ENCODE measurements at places on chromosomes 2 and 18.

DNA sequence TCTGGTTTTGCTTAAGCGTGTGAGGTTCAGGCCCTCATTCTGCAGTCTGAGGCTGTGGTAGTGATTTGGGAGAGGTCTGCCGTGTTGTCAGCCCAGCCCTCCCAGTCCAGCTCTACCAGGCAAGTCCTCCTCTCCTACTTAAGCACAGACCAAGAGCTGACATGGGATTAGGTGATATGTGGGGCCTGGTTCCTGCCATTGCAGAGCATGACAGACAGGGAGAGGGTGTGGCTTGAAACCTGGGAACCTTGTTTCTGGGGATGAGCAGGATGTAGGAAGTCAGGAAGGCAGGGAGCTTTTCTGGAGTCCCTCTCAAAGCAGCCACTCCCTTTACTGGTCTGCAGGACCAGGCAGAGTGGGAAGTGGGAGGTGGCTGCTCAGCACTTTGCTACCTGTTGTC is 38.6 kb downstream of the PTPRM start:
- no peak for DNase-seq

DNA sequence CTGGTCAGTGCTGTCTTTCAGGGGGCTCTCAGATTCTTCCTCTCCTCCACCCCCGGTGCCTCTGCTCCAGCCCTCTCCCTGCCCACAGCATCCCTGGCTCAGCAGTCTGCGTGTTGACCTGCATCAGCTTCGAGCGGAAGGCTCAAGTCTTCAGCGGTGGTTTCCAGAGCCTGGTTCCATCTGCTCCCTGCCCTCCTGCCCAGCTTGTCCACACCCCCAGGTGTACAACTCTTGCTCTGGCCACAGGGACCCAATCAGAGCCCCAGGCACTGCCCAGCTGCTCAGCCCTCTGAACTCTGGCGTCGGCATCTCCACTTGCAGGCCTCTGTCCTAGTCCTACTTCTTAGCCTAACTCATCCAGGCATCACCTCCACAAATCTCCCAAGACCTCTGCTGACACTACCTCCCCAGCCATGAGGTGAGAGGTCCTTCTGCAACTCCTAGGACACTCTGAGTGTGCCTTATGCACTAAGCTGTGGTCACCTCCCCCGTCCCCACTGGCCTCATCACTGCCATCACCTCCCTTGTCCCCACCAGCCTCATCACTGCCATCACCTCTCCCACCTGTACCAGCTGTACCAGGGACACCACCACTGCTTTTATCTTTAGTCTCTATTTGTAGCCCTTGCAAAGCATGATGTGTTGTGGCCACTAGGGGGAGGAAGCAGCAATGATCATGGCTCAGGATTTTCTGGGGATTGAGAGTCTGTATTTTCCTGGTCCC is 60.9 kb downstream of the EDAR start:
- DNase-seq, result peak; percentile 49

- DNase-seq, result no peak
Measured at GRCh38 chr2:169351725-169352124, 10.6 kb downstream of the LRP2 start.

- no peak for DNase-seq
Measured at GRCh38 chr2:46252891-46253659, 44.1 kb upstream of the EPAS1 start.

GRCh38 chr2:67564076-67564475 is 166.9 kb downstream of the ETAA1 start:
- DNase-seq, result no peak

DNA sequence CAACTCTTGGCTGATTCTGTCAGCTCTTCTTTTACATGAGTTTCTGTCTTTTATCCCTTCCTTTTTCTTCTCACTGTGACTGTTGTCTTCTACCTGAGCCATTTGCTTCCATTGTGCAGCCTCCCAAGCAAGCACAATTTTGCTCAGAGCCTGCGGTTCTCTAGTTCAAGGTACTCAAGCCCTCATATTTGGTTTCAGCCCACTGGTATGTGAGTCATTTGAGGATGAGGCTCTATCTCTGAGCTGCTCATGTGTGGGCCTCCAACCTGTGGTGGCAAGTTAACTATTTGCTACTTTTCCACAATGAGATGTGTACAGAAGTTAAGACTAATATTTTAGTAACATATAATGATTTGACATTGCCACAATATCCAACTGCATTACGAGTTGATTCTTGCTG is 183.0 kb downstream of the PHLPP1 start:
- DNase-seq, result no peak

DNA sequence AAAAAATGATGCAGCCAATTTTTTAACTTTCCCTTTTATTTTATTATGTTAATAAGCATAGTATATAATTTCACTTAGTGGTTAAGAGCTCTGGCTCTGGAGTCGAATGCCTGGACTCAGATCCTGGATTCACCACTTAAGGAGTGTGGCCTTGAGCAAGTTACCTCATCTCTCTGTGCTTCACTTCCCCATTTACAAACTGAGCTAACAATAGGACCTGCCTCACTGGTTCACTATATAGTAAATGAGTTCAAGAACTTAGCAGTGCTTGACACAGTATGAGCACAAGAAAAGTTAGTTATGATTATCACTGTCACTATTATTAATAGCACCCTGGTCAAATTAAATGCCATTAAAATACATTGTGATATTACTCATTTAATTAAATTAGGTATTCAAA is 30.6 kb downstream of the SCN3A start:
- DNase-seq, result no peak

- DNase-seq, result no peak
Measured at GRCh38 chr2:186422226-186422625, 63.8 kb upstream of the ZC3H15 start.

DNA sequence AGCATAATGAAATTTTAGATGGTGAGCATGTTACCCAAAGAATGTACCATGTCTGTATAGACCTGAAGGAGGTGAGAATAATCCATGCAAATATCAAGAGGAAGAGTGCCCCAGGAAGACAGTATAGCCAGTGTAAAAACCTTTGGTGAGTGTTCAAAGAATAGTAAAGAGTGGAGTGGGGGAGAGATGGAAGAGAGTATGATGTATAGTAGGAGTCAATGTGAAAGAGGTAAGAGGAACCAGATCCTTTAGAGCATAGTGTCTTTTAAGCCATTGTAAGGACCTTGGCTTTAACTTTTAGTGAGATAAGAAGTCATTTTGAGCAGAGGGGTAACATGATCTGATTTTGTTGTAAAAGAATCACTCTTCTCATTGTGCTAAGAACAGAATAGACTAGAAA is 1052.3 kb upstream of the ZEB2 start:
- no peak for DNase-seq

DNA sequence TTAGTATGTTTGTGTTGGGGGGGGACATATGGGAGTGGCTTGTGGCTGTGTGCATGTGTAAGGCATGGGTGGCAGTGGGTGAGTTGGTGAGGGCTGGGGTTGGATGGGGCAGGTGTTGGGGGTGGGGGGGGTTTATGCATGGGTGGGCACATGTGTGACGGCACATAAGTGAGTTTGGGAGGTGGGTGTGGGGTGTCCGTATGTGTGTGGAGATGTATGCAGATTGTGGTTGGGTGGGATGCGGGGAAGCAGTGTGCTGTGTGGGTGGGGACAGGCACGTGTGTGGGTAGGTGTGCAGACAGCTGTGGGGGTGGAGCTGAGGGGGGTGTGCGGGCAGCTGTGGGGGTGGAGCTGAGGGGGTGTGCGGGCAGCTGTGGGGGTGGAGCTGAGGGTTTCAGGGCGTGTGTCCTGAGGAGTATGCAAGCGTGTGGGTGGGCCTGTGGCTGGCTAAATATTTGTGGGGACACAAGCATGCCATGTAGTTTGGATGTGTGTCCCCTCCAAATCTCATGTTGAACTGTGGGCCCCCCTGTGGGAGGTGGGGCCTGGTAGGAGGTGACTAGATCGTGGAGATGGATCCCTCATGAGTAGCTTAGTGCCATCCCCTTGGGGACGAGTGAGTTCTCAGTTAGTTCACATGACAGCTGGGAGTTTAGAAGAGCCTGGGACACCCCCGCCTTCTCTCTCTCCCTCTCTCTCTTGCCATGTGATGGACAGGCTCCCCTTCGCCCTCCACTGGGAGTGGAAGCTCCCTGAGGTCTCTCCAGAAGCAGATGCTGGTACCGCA is 59.4 kb downstream of the ANKMY1 start:
- no peak for DNase-seq

DNA sequence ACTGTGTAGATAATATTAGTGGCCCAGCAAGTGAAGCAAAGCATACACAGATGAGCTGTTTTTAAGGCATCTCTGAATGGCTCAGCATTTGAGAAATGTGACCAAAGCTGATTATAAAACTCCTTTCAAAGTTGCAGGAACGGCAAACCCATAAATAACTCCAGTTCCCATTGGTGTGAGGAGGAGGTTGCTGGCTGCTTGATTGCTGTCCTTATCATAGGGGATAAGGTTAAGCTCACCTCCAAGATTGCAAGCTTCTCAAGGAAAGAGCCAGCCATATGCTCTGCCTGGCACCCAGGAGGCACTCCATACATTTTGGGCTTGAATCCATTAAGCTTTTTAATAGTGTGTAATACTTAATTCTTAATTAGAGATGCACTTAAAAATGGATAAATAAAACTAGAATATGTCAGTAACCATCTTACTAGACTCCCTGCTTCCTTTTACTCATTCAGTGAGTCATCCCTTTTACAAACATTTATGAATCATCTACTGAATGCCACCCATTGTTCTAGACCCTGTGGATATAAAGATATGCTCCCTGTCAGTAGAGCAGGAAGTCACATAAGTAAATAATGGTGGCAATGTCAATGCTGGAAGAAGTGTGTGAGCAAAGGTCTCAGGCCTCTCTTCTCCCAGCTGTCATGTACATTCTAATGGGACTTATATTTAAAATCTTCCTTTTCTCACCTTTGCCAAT is 99.3 kb downstream of the SPATS2L start:
- DNase-seq, result no peak

- DNase-seq, result no peak
Measured at GRCh38 chr2:193517615-193518014, 1322.9 kb upstream of the TMEFF2 start.

Measured in NT2/D1 (cell line).